NCI-H2081 treated with DMSO at 0.1 percent for 48 hours (cell line): ENCODE measurements at places on chromosomes 3 and 15.
A peak's percentile ranks its signal among the peaks of the same experiment; 100 is the strongest.

DNA sequence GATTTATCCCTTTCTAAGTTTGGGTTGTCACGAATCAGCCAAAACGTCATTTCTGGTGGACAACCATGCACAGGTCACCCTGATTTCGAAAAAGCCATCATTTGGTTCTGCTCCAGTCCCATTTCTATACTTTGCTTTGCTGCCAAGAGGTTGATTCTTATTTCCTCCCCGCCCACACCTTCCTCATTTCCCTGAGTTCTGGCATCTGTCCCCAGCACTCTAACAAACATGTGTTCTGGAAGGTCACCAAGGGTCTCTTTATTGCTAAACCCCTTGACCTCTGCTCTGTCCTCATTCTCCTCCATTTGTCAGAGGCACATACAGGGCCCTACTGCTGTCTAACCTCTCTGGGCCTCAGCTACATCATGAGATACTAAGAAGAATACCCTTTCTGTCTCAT, 36.4 kb upstream of the PTPRG start:
- DNase-seq, result no peak

DNA sequence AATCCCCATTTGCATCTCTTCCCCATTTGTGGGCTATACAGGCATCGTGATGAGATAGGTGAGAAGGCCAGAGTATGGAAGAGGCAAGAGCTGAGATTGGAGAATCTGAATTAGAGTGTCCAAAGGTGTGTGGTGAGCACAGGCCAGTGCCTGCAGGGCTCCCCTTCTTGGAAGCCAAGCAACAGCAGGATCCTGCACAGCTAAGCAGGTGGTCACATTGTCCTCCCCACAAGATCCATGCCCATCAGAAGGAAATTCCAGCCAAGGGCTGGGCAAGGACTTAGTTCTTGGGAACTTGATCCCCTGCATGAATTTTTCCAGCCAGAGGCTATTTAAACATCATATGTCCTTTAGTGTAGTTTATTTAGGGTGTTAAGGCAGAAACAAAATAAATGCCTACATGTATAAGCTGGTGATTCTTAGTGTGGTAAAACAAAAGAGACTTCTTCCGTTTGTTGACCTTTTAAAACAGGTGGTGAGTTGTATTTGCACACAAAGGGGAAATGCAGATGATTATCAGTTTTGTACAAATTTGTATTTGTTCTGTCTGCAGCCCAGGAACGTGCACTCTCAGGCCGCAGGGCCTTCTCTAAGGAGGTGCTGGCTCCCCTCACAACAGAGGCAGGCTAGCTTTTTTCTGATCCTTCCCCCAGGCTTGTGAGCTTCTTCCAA, 110.2 kb downstream of the PLCL2 start:
- no peak for DNase-seq

- DNase-seq, result peak; percentile 23
These were observed 126.0 kb downstream of the MYLK start for GRCh38 chr3:123758081-123758564.

DNA sequence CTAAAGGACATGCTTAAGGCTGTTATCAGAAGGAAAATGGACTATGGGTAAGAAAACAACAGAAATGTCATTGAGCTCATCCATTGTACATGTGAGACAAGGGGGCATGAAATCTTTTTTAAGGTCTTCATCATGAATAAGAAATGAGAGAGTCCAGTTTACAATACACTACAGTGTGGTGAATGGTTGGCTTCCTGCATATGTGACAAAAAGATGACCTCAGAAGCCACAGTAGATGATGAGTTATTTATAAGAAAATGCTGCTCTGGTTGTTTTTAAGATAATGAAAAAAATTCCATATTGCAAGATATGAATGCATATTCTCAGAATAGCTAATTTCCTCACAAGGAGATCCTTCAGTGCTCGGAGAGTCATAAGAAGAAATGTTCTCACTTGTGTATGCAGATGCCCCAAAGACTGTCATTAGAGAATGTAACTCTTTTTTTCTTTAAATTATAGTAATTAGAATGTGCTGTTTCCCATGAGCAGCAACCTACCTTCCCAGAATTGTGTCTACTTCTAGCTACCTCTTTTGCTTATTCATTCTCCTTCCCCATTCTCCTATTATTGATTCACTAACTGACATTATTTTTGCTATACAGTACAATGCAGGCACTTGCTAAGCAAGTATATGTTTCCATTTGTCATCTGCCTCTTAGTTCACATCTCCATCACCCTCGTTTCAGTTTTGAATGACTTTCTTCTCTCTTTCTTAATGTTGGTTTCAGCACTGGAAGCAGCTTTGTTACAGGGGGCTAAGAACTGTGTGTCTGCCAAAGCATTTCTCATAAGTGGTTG, 152.0 kb upstream of the PEX5L start:
- DNase-seq, result no peak

DNA sequence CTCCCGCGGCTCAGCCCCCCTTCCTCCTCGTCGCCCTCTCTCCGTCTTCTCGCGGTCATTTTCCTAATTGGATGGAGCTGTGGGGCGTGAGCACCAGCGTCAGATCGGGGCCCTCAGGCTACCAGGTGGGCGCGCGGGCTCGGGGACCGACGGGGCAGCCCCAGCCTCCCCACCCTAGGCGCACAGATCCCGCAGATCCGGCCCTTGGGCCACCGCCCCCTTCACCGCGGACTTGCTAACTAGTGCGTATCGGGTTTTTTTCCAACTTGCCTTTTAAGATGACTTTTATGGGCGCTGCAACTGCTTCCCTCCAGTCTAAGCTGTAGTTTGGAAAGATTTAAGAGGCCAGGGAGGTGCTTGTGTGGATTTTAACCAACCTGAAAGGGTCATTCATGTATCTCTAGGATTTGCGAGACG, 1.3 kb downstream of the ZNF710 start:
- DNase-seq, result no peak

GRCh38 chr3:72750405-72750965, 97.8 kb downstream of the SHQ1 start:
- no peak for DNase-seq

- peak; percentile 39 for DNase-seq
These were observed 18.0 kb upstream of the SLTM start for GRCh38 chr15:58951388-58952007.

GRCh38 chr3:11096266-11097139, 57.8 kb upstream of the HRH1 start:
- no peak for DNase-seq

GRCh38 chr15:77009646-77010311, 14.9 kb downstream of the PSTPIP1 start:
- no peak for DNase-seq

GRCh38 chr3:126340596-126340942, 16.6 kb downstream of the KLF15 start:
- DNase-seq, result no peak

DNA sequence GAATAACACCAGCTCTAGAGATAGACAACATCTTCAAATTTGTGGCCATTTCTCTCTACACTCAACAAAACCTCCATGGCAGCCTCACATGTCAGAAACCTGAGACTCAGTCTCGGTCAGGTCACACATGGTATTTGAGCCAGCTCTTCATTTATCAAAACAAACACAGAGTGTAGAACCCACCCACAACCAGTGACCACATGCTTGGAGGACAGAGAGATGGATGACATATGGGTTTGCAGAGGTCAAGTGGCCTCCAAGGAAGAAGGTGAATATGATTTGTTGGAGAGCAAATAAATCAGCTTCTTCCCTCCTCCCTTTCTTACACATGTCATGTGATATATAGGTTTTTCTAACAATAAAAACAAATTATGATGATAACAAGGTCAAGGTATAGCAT, 278.1 kb upstream of the LRTM1 start:
- DNase-seq, result no peak

DNA sequence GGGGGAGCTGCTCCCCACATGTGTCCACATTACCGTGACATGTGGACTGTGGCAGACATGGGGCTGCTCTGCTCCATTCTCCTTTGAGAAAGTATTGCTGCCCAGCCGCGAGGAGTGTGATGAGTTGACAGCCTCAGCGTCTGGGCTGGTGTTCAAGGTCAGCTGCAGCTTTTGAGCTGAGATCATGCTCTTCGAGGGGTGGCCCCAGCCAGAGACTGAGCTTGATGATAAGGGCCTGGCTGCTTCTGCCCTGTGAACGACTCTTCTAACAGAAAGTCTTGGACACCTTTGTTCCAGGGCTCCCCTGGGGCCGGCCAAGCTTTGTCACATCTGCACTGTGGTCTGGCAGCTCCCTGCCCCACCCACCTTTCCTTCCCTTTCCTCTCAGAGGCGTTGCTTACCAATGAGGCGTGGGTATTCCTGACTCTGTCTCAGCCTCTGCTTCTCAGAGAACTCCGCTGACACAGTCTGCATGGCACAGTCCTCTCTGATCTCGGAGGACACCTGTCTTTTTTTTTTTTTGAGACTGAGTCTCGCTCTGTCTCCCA, 86.6 kb downstream of the CHRD start:
- no peak for DNase-seq

- no peak for DNase-seq
These were observed 12.2 kb upstream of the TRANK1 start for GRCh38 chr3:36957063-36957462.

- DNase-seq, result peak; percentile 35
These were observed 207.2 kb downstream of the EPHA3 start for GRCh38 chr3:89314454-89315098.

GRCh38 chr3:30353711-30354467, 252.5 kb upstream of the TGFBR2 start:
- DNase-seq, result no peak

DNA sequence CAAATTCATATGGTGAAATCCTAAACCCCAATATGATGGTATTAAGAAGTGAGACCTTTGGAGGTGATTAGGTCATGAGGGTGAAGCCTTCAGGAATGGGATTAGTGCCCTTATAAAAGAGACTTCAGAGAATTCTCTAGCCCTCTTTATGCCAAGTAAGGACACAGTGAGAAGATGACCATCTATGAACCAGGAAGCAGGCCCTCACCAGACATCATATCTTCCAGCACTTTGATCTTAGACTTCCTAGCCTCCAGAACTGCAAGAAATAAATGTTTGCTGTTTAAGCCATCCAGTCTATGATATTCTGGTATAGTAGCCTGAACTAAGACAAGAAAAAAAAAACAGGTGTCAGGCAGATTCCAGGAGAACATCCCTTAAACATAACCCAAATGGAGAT, 45.9 kb upstream of the AP4E1 start:
- no peak for DNase-seq

- DNase-seq, result no peak
These were observed 57.9 kb upstream of the SETD2 start for GRCh38 chr3:47221798-47222197.

DNA sequence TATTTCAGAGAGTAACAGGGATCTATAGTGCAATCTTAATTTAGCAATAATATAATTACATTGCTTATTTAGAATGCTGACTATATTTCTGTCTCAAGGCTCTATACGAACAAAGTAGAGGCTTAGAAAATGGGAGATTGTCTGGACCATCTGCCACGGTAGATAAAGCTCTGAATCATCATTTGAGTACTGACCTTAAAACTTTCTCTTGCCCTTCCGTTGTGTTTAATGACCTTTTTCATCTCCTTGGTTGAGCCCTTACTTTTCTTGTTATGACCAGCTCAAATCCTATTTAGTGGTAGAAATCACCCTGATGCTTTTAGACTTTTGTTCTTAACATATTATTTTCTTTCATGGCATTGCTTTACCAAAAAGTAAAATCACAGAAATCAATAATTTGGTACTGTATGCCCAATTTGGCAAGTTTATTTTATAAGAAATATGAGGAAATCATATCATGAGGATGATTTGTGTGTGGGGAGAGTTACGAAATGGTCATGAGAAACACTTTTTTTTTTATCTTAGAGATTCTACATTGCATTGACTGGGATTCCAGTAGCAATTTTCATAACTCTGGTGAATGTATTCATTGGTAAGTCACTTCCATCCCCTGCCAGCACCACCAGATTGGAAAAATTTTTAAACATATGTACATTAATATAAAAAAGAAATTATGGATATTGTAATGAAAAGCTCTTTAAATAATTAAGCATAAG, 11.0 kb downstream of the NDUFB5 start:
- no peak for DNase-seq

GRCh38 chr3:70094197-70094596, 94.7 kb downstream of the SAMMSON start:
- no peak for DNase-seq

- no peak for DNase-seq
These were observed 112.0 kb downstream of the FRMD4B start for GRCh38 chr3:69273896-69274295.

DNA sequence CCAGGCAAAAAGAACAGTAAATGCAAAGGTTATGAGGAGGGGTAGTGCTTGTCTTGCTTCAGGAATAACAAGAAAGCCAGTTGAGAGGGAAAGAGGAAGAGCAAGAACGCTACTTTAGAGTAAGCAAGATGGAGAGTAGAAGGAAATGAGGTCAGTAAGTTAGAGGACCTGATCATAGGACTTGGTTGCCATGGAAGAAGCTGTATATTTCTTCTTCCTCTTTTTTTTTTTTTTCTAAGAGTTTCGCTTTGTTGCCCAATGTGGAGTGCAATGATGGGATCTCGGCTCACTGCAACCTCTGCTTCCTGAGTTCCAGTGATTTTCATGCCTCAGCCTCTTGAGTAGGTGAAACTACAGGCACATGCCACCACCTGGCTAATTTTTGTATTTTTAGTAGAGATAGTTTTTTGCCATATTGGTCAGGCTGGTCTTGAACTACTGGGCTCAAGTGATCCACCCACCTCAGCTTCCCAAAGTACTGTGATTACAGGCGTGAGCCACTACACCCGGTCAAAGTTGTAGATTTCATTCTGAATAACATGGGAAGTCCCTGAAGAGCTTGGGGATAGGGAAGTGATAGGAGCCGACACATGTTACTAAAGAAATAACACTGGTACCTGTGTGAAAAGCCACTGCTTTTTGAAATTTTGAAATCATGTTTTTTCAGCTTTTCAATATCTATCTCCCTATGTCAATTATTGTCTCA, 527.9 kb upstream of the NAALADL2 start:
- DNase-seq, result no peak

- no peak for DNase-seq
These were observed 40.5 kb downstream of the FEZF2 start for GRCh38 chr3:62332835-62333244.

- no peak for DNase-seq
These were observed 411 bp upstream of the C3orf70 start for GRCh38 chr3:185153171-185153771.

GRCh38 chr3:46708401-46709156, 7.4 kb downstream of the TMIE start:
- no peak for DNase-seq

GRCh38 chr3:178127221-178127620, 409.0 kb upstream of the KCNMB2 start:
- no peak for DNase-seq

GRCh38 chr3:50323092-50323600, 601 bp upstream of the HYAL2 start:
- no peak for DNase-seq

DNA sequence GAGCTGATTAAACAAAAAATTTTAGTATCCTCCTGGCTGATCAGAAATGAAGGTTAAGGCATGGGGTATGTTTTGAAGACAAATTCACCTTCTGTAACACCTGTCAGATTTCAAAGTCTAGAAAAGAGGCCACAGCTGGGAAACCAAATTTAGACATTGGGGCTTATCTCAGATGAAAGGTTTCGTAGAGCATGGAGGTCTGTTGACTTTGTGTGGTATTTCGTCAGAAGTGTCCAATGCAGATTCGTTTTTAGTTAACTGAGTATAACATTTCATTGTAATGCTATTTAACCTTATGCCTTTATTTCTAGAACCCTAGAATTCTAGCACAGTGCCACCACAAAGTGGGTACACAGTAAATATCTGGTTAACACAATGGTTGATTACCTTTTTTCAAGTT, 61.7 kb downstream of the FNDC3B start:
- no peak for DNase-seq
